SJCRH30 (cell line): ENCODE measurements at places on chromosomes 3 and 15. TPM values are rescaled to one million over a fixed set of nuclear protein-coding genes. Genes with fewer than 3 reads are reported as not detected.

GRCh38 chr3:43879166-43879565, 188.4 kb downstream of the ABHD5 start:
- no peak overlapping the region for H3K4me3 ChIP-seq
- no peaks in the 10 kb centered on the region for H3K4me1 ChIP-seq
- H3K36me3 ChIP-seq: no peaks in the 10 kb centered on the region

BFSP2 gene
- total RNA-seq: 0.41 TPM in 1 of 2 replicates, not detected in the other

DNA sequence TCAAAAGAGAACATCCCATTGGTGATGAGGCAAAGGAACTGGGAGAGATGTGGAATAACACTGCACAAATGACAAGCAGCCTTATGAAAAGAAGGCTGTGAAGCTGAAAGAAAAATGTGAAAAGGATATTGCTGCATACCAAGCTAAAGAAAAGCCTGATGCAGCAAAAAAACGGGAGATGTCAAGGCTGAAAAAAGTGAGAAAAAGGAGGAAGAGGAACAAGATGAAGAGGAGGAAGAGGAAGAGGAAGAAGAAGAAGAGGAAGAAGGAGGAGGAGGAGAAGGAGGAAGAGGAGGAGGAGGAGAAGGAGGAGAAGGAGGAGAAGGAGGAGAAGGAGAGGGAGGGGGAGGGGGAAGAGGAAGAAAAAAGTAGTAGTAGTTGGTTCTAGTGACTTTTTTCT, 41.8 kb upstream of the TEX9 start:
- no peak for DNase-seq
- no peak overlapping the region for H3K27ac ChIP-seq
- H3K27me3 ChIP-seq: no peaks in the 10 kb centered on the region
- H3K4me3 ChIP-seq: no peak overlapping the region
- no peaks in the 10 kb centered on the region for H3K36me3 ChIP-seq

DCUN1D1 gene
- total RNA-seq: 33.7 and 34.5 TPM in 2 replicates

GRCh38 chr3:163474766-163475165, 1603.5 kb downstream of the SI start:
- H3K4me3 ChIP-seq: no peak overlapping the region
- no peaks in the 10 kb centered on the region for H3K4me1 ChIP-seq
- H3K36me3 ChIP-seq: no peaks in the 10 kb centered on the region
- no peak for DNase-seq

DNA sequence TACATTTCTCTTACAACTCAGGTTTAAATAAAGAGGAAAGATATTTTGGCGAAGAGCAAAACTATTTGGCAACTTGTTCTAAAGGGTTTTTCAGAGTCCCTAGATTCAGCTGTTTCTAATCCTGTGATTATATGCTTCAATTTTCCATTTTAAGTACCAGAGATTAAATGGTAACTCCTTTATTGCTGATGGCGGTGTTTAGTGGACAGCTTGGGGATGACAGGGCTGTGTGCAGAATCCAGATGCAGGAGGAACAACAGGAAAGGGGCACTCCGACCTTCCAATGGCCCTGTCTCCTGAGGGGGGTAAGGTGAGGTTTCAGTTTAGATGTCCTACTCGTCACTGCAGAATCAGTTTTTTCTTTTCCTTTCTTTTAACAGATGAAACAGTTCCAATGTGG, 405.0 kb downstream of the PDCD6IP start:
- H3K4me3 ChIP-seq: no peak overlapping the region
- no peak for DNase-seq
- no peak overlapping the region for H3K27ac ChIP-seq
- H3K4me1 ChIP-seq: no peaks in the 10 kb centered on the region

GRCh38 chr3:59268170-59268569, 218.3 kb upstream of the CFAP20DC start:
- H3K4me3 ChIP-seq: no peak overlapping the region
- no peak overlapping the region for H3K27ac ChIP-seq
- H3K4me1 ChIP-seq: no peaks in the 10 kb centered on the region
- no peaks in the 10 kb centered on the region for H3K27me3 ChIP-seq

C3orf85 gene
- total RNA-seq: not detected in 2 replicates

DNA sequence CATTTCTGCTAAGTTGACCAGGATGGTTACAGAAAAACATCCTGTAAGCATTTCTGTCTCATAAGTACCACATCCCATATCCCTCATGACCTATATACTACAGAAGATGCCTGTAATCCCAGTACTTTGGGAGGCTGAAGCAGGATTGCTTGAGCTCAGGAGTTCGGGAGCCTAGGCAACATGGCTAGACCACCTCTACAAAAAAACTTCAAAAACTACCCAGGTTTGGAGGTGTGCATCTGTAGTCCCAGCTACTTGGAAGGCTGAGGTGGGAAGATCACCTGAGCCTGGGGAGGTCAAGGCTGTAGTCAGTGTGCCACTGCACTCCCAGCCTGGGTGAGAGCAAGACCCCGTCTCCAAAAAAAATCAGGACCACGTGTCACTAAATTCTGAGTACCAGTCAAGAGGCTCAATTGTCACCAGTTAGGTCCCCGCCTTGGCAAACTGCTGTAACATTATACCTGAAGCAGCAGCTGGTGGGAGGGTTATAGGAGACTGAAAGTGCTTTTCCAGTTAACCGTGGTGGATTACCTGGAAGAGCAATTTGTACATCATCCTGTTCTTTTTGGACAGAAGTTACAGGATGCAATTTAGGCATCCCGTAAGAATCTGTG, 6.2 kb downstream of the RPL32 start:
- no peaks in the 10 kb centered on the region for H3K27me3 ChIP-seq
- H3K4me1 ChIP-seq: peaks cover 8% of the 10 kb centered on the region
- no peak overlapping the region for H3K27ac ChIP-seq
- H3K36me3 ChIP-seq: peaks cover 88% of the 10 kb centered on the region

KY gene
- not detected in 2 replicates for total RNA-seq

DNA sequence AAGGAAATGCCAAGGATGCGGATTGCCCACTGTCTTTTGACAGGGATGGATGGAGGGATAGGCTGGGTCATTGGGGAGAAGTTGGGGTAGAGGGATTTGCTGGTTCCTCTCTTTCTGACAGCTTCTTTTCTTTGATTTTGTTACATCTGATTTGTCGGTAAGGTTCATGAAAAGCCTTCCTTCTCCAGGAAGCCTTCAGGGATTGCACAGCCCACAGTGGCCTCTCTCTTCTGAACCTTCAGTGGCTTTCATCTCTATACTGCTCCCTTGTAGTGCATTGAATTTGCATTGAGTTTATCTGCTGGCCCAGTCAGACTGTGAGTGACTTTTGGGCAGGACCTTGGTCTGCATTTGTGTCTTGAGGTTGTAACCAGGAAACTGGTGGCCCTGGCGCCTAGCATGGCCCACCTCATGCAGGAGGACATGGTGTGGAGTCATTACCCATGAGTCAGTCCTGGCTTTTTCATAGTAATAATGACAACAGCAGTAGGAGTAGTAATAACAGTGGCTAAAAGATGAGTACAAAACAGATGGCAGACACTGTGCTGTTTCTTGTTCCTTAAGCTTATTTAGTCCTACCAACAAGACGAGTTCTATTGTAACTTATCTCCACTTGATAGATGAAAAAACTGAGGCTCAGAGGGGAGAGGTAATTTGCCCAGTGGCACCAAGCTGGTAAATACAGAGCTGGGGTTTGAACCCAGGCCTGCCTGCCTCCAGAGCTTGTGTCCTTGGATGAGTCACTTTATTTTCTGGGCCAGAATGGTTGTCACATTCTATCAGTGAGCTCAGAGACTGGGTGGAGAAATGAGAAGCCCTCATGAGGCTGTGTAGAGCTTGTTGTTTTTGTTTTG, 28.4 kb downstream of the SMAD6 start:
- H3K4me3 ChIP-seq: no peak overlapping the region
- H3K27ac ChIP-seq: no peak overlapping the region
- no peaks in the 10 kb centered on the region for H3K27me3 ChIP-seq
- no peaks in the 10 kb centered on the region; the same call in 1 of the 2 replicates for H3K4me1 ChIP-seq
- DNase-seq: no peak
- no peaks in the 10 kb centered on the region; the same call in 1 of the 2 replicates for H3K36me3 ChIP-seq

DNA sequence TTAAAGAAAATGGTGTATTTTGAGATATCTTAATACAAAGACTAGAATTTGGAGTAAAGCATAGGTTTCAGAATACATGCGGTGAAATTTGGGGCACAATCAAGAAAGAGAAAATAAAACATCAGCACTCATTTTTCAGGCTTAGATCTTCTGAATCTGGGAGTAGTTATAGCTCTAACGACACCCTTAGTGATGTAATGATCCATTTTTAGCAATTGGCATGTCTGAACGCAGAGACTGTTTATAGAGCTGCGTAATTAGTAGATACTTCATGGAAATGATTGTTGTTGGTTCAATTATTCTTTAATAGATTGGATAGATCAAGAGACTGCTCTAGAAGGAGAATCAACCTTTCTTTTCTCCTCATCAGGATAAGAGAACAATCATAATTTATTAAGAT, 47.5 kb upstream of the SNRK start:
- no peaks in the 10 kb centered on the region for H3K27me3 ChIP-seq
- H3K4me1 ChIP-seq: peaks cover 5% of the 10 kb centered on the region; the same call in 1 of the 2 replicates
- no peak overlapping the region for H3K4me3 ChIP-seq
- no peak for DNase-seq

FOXB1 gene
- 0.51 and 0.76 TPM in 2 replicates for total RNA-seq

GRCh38 chr3:62052331-62052730, 321.0 kb downstream of the FEZF2 start:
- no peak overlapping the region for H3K27ac ChIP-seq
- no peak for DNase-seq
- no peaks in the 10 kb centered on the region for H3K27me3 ChIP-seq

- H3K27me3 ChIP-seq: no peaks in the 10 kb centered on the region
- DNase-seq: no peak
- no peaks in the 10 kb centered on the region for H3K36me3 ChIP-seq
- no peak overlapping the region for H3K4me3 ChIP-seq
- peaks cover 12% of the 10 kb centered on the region for H3K4me1 ChIP-seq
Observed at GRCh38 chr3:140013220-140013619, 78.2 kb downstream of the CLSTN2 start.

GRCh38 chr3:148494451-148494850, 203.3 kb upstream of the AGTR1 start:
- DNase-seq: no peak
- H3K27ac ChIP-seq: no peak overlapping the region
- no peaks in the 10 kb centered on the region for H3K4me1 ChIP-seq

PLCL2 gene
- 1.4 and 1.6 TPM in 2 replicates for total RNA-seq

GRCh38 chr15:75456710-75457109, 5.2 kb upstream of the SIN3A start:
- H3K27ac ChIP-seq: no peak overlapping the region
- H3K4me1 ChIP-seq: no peaks in the 10 kb centered on the region
- H3K36me3 ChIP-seq: no peaks in the 10 kb centered on the region
- no peak for DNase-seq

DNA sequence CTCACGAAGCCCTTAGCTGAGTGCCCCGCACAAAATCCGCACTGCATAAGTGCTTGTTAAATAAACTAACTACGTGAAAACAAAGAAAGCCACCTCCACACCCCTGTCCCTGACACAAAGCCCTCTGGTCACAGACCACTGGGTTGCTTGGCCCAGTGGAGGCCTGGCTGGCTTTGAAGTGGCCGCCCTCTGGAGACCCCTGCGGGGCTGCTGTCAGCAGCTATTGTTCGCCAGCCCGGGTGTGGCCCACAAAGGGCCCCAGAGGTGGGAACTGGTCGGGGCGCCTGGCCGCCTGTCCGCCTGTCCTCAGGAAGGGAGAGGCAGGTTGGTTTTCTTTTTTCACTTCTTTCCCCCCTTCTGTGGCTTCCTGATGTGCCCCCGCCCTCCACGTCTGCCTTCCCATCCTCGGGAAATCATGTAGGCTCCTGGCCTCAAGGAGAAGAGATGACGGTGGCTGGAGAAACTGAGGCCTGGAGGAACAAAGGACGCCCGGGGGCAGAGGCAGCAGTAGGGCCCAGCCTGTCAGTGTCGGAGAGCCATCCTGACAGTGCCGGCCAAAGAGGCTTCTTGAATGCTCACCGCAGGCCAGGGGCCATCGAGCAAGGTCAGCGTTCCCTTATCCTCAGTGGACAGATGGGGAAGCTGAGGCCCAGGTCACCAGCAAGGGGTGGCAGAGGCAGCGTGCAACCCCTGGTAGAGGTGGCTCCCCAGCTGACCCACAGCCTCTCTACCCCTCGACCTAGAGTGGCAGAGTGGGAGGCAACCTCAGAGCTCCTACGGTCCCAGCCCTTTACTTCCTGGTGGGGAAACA, 61.1 kb downstream of the SLC6A6 start:
- H3K4me3 ChIP-seq: no peak overlapping the region
- no peaks in the 10 kb centered on the region for H3K36me3 ChIP-seq
- no peaks in the 10 kb centered on the region for H3K27me3 ChIP-seq
- H3K27ac ChIP-seq: no peak overlapping the region
- no peak for DNase-seq
- 0 out of 2 replicates have a peak, but pooled peaks cover under 1% of the 10 kb centered on the region for H3K4me1 ChIP-seq

CHRFAM7A gene
- total RNA-seq: 4.3 and 5.9 TPM in 2 replicates
